Natural killer cell (primary cell): ENCODE measurements at places on chromosomes 13 and 19. TPM values are rescaled to one million over a fixed set of nuclear protein-coding genes. Genes with fewer than 3 reads are reported as not detected.

The LCP1 gene
- 1,113 TPM for total RNA-seq

The IGFL3 gene
- total RNA-seq: not detected

The CEACAM7 gene
- total RNA-seq: not detected

The FREM2 gene
- total RNA-seq: not detected
